ENCODE measurements at places on chromosomes 4 and X.

DNA sequence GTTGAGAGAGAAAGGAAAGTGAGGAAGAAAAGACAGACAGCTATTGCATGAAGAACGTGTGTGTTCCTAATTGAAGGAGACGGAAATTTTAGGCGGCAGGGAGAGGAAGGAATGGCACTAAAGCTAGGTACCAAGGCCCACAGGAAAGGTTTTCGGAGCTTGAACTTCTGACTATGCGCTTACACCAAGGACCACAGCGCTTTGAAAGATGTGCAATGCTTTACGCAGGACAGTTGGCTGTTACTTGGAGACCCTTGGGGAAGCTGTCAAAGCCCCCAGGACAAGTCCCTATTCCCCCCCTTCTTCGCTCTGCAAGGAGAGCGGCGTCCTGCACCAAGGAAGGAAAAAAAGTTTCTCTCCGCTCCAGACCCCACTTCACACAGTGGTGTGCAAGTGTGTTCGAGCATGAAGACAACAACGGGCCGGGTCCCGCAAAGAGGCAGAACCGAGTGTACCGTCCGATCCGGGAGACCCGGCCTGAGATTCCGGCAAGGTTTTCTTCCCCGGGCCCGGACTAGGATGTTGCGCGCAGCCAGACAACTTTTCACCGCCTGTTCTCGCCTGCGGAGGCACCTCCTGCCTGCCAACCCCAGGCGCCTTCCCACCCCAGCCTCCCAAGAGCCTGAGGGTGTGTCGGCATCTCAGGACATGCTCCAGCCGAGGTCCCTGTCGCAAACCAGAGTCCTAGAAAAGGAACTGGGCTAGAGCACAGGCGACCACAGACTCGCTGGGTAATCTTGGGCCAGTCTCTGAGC is 896 bp downstream of the KDR start:
- DNase-seq: no peak

- no peak for DNase-seq
Measured at GRCh38 chr4:54855191-54855854, 197.6 kb downstream of the KIT start.

DNA sequence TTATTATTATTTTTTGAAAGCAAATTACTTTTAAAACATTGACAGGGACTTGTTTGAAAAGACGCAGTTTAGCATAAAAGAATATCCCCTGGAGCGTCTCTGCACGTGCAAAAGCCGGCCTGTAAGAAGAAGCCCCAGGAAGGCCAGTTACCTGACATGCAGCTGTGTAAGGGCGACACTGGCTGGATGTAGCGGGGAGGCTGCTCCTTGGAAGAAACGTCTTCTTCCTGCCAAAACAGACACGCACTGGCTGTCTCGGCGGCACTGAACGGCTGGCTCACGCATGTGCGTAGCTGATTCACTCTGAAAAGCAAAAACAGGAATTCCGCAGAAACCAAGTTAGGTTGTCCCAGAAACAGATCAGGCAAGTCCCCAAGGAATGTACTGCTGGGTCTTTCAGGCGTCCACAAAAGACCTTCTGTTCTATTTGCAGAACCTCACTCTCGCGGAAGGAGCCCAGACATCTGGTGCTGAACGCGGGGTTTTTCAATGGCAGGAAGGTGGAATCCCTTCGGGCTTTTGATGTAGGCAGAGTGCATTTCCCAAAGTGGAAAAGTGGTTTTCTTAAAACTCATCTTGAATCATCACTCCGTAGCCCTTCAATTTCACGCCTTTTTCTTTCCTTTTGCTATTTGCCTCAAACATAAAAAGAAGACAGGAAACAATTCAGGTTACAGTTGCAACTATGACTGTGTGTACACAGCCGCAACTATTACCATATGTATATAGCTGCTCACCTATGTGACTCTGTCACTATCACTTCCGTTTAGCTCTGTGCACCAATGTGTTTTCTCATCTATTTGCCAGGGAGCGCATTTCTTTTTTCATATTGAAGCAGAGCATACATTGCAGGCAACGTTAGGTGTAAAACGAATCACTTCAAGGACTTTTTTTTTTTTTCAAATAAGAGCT is 38.1 kb upstream of the ARSH start:
- peak; percentile 2 for DNase-seq

DNA sequence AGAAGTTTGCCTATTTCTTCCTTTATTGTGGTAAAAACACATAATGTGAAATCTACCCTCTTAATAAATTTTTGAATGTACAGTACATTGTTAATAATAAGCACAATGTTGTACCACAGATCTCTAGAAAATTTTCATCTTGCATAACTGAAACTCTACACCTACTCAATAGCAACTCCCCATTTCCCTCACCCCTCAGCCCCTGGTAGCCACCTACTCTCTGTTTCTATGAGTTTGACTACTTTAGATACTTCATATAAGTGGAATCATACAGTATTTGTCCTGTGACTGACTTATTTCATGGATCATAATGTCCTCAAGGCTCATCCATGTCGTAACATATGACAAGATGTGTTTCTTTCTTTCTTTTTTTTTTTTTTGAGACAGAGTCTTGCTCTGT is 446.4 kb downstream of the RPA4 start:
- DNase-seq: no peak

GRCh38 chrX:68698942-68699341 is 51.5 kb downstream of the STARD8 start:
- no peak for DNase-seq

- DNase-seq: no peak
Measured at GRCh38 chrX:72296991-72297390, 8.7 kb downstream of the CITED1 start.

DNA sequence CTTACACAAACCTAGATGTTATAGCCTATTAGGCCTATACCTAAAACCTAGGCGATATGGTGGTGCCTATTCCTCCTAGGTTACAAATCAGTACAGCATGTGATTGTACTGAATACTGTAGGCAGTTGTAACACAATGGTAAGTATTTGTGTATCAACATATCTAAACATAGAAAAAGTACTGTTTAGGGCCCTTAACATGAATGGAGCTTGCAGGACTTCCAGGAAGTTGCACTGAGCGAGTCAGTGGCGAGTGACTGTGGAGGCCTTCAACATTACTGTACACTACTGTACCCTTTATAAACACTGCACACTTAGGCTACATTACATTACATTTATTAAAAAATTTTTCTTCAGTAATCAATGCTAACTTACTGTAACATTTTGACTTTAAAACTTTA is 37.8 kb downstream of the WWC2 start:
- no peak for DNase-seq

GRCh38 chr4:145830699-145831098 is 107.9 kb downstream of the ZNF827 start:
- DNase-seq: no peak

DNA sequence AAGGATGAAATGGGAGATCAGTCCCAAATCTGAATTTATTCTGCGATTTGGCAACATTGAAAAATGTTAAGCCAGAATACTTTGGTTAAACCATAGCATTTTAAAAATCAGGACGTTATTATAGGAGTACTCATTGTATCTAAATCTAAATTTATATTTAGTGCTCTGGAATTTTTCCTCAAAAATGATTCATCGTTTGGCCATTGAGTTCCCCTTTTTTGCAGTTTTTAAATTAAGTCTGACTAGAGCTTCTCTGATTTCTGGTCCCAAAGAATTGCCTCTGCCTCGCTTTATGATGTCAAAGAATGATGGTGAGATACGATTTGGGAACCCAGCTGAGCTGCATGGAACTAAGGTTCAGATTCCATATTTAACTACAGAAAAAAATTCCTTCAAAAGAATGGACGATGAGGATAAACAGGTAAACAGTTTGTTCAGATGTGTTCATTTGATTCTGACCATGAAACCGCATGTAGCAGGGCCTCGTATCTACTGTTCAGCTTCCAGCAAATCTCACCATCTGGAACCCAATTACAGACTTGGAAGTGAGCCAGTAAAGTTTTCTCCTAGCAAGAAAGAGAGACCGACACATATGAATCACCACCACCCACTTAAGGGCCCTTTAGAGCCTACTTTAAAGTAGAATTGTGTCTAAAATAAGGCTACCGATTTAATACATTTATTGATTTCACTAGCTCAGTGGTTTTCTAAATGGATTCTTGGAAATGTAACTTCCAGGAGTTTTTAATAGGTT is 75.6 kb downstream of the REPS2 start:
- DNase-seq: no peak

DNA sequence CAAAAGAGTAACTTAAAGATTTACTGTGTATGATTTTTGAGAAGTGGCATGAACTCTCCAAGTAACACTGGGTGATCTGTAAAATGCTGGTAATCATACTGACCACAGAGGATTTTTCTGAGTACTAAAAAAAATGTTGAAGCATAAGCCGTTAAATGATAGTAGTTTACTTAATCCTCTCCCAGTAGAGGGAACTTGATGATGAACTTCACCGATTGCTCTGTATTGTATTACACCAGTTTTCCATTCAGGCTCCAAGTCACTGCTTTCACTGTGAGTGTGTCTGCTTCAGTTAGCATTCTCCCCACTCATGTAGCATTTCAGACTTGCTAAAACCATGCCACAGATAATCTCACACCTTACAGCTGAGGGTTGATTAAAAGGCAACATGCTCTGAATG is 294.1 kb downstream of the GBA3 start:
- DNase-seq: no peak

DNA sequence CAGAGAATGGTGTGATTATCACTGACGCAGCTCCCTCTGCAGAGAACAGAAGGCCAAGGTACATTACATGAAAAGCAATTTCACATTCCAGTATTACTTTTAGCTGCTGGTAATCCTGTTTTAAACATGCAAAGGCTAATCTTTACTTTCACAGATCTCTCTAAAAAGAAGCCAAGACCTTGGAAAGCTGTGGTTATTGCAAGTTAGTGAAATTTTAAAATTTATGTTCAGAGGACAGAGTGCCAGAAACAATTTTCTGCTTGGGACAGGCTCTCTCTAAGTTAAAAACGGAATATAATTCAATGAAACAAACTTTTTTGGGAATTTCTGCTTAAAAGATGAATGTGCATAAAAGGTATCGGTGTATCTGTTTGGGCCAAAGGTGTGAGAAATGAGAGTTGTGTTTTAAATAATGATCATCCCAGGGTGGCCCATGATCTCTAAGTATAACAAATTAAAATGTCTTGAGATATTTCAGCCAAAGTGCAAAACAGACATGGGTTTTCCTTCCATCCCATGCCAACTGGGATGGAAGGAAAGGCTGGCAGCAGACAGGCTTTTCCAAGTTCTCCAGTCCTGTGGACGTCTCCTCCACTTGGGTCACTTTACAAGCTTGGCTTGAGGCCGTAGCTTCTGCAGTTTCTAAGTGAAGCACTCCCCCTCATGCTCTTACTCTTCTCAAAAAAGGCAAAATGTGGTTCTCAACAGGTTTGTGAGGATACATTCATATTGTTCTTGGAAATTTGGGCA is 118.0 kb downstream of the DRD5 start:
- no peak for DNase-seq

GRCh38 chrX:111270339-111270738 is at the start of gene CAPN6:
TSS of gene CAPN6 (minus strand) at chrX:111270483. CDS start at chrX:111263936, 6,547 bp downstream.
- DNase-seq: no peak

DNA sequence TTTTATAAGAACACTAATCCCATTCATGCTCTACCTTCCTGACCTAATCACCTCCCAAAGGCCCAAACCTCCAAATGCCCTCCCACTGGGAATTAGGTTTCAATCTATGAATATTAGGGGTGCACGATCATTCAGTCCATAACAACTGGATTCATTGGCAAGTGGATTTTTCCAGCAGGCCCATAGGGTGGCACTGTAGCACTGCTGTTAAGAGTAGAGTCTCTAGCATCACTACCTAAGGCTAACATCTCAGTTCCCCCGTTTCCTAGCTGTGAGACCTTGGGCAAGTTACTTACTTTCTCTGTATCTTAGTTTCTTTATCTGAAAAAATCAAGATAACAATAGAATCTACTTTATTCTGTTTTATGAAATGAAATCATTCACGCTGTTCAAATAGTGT is 315.8 kb downstream of the STIM2 start:
- no peak for DNase-seq

DNA sequence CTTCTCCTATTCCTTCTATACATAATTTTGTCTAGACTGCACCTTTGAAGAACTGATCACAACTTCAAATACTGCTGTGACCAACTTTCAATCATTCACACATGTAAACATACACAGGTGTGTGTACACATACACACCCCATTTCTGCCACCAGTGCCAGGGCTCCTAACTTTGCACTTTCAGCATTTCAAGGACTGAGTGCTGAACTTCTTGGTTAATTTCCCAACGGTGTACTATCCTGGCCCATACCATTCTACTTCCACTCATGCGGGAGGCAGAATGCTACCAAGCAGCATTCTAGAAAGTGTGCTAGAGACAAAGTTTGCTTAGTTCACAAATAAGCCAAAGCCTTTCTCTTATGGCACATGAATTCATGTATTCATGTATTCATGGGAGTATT is 51.2 kb downstream of the RPGR start:
- DNase-seq: no peak

DNA sequence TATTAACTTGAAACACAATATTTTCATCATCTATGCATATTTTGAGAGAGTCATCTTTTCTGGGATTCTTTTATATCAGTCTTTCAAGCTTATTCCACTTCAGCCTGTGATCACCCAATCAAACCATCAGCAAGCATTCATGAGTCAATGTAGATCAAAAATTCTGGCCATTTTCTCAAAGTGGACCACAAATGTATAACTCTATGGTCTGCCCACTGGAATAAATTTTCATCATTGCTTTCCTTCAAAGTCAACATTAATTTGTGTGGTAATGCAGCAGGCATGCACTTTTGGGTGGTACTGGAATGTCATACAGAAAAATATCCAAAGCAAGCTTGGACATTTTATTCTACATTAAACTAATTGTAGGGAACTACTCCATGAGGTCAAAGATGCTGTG is 1013.0 kb downstream of the STIM2 start:
- DNase-seq: no peak

DNA sequence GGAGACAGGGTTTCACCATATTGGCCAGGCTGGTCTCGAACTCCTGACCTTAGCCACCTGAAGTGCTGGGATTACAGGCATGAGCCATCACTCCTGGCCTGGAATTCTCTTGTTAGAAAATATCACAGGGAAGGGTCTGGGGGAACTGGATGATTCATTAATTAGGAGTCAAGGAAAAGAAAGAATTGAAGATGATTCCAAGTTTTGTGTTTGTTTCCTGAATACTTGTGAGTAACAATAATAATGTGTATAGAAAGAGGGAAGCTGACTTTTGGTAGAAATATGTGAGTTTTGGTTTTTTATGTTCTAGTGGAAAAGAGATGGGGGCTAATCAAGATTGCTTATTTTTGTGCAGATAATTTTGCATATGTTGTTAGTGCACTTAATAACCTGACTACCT is 77.3 kb upstream of the CLNK start:
- DNase-seq: no peak

- DNase-seq: no peak
Measured at GRCh38 chr4:125770814-125771398, 456.2 kb downstream of the FAT4 start.

GRCh38 chrX:352181-352580 is 33.6 kb upstream of the GTPBP6 start:
- no peak for DNase-seq

Data from stimulated activated CD4-positive, alpha-beta T cell treated with anti-CD3 and anti-CD28 coated beads, Interleukin-12 subunit alpha, Interleukin-12 subunit beta, amount 100 ng/mL, for 24 hours (primary cell).